ENCODE measurements at places on chromosomes 16 and 17. TPM values are rescaled to one million over a fixed set of nuclear protein-coding genes. Genes with fewer than 3 reads are reported as not detected.

The NPIPB13 gene
- total RNA-seq, result 4.2 TPM

The RPUSD1 gene
- 77.3 TPM for total RNA-seq

The CDH16 gene
- not detected for total RNA-seq

The CHST6 gene
- total RNA-seq, result not detected

The DLX3 gene
- 2.5 TPM for total RNA-seq

The SDK2 gene
- 0.33 TPM for total RNA-seq

The KRTAP9-4 gene
- total RNA-seq, result not detected
